ENCODE measurements at places on chromosomes 11 and 22.
A peak's percentile ranks its signal among the peaks of the same experiment; 100 is the strongest.

DNA sequence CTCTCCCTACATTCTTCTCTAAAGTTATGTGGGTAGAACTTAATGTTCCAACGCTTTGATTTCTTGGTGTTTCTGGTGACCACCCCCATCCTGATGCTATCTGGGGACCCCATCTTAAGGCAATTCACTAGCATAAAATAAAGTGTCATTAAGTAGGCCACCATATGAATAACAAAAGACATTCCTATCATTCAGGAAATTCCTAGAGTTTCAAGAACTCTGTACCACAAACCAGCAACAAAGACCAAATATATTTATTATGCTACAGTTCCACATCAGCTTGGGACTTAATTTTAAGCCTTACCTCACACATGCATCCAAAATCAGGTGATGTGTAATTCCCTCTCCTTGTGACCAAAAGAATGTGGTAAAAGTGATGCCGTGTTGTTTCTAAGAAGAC is 254.6 kb upstream of the LRRC4C start:
- no peak for DNase-seq

DNA sequence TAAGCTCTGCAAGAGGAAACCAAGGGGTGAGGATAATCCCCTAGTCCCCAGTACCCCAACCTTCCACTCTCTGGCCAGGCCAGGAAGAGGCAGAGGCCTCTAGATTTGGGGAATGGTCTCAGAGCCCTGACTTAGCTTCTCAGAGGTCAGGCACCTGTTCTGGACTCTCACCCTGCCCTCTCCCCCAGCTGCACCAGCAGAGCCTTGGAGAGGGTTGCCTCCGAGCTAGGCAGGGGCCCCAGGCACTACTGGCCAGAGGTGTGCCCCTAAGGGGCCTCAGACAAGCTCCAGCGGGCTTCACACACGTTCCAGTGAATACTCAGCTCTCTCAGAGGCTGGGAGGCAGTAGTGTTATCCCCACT is 8.0 kb downstream of the FREY1 start:
- DNase-seq = no peak

- peak; percentile 66 for DNase-seq
Observed at GRCh38 chr11:117071344-117071787, 26.9 kb downstream of the SIK3 start.

DNA sequence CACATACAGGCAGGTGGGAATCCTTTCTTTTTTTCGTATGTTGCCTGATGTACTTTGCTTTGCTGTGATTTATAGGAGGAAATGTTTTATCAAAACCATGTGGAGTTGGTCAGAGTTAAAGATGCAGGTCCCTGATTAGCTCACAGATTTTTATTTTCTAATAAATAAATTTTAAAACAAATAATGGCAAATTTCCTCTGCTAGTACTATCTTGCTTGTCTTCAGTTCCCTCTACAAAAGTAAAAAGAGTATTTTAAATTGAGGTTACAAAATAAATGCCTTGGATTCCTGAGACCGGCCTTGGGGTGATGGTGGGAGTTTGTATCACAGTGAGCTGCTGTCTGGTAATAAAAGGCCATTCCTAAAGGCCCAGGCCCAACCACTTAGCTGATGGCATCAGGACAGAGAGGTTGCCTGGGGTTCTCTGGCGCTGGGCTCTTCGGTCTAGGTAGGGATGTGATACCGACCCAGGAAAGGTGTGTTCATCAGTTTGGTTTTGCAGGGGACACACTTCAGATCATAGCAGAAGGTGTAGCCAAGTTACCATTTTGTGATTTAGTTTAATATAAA is 129.0 kb downstream of the TBC1D22A start:
- DNase-seq = no peak

GRCh38 chr11:61281581-61282250 is 13.4 kb downstream of the VWCE start:
- DNase-seq = peak; percentile 83
